ENCODE measurements at places on chromosomes 16 and 17.
A peak's percentile ranks its signal among the peaks of the same experiment; 100 is the strongest.

DNA sequence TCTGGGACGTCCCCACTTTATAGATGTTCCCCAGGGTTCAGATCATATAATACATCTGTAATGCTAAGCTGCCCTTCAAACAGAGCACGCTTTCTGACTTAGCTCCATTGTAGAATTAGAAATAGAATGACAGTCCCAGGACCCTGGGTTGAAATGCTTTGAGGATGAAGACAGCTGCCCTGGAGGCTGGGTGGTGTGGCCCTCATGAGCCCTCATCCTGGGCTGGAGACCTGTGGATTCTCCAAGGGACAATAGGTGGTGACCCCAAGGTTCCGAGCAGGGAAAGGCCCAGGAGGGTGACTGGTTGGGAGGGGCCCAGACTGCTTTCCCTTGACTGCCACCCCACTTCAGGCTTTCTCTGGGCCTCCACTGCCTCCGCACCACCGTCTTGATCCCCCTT is 59.0 kb downstream of the CRISPLD2 start:
- DNase-seq = no peak

- no peak for DNase-seq
These were observed 1.8 kb upstream of the CBX1 start for GRCh38 chr17:48102798-48103715.

- no peak for DNase-seq
These were observed 20.2 kb downstream of the HIGD1B start for GRCh38 chr17:44867841-44868240.

GRCh38 chr16:89602273-89602951 is 11.0 kb upstream of the DPEP1 start:
- peak; percentile 87 for DNase-seq

DNA sequence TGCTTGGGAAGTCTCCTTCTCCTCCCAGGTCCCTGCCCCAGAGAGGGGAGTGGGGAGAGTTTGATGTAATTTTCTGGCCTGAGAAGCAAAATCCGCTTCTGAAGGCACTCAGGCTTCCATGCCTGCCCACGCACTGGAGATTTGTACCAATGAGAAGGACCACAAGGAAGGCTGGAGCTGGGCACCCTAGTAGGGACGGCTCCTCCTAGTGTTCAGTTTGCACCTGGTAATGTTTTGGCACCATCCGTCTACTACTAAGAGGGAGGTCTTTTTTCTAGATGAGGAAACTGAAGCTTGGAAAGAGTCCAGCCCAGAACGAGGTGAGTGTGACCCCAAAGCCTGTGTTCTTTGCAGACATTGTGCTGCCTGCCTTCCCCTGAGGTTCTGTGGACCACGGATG is 83.6 kb upstream of the NLRP1 start:
- DNase-seq = no peak

- peak; percentile 65 for DNase-seq
These were observed 57.0 kb upstream of the KIFC3 start for GRCh38 chr16:57859331-57859730.

GRCh38 chr16:58485184-58485887 is 14.6 kb upstream of the NDRG4 start:
- no peak for DNase-seq

- DNase-seq = no peak
These were observed 58.0 kb upstream of the GSG1L start for GRCh38 chr16:28121527-28121926.

DNA sequence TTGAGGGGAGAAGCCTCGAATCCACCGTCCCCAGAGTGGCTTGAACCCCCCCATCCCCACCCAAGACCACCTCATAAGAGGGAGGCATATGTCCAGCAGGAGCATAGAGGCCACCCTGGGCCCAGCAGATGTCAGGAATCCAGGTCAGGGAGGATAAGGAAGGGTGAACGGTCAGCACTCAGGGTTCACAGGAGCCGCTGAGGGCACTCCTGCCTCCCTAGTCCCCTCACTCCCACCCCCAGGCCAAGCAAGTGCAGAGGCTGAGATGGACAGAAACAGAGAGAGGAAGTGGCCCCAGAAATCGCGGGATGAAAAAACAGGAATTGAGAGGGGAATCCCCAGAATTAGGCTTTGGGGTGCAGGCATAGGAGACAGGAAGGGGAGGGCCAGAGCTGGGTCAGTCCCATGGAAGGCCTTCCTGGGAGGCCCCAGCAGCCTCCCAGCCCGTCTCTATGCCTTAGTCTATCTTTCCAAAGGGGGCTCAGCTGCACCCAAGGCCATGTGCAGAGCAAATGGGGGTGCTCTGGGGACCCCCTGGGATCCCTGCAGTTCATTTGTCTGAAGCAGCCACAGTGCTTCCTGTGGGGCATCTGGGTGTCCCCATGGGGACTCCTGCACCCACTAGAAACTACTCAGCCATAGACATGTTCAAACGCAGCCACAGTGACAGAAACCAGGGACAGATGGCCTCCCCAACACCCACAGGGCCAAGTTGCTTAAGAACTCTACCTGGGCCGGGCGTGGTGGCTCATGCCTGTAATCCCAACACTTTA is 1.7 kb downstream of the CMTM3 start:
- no peak for DNase-seq

DNA sequence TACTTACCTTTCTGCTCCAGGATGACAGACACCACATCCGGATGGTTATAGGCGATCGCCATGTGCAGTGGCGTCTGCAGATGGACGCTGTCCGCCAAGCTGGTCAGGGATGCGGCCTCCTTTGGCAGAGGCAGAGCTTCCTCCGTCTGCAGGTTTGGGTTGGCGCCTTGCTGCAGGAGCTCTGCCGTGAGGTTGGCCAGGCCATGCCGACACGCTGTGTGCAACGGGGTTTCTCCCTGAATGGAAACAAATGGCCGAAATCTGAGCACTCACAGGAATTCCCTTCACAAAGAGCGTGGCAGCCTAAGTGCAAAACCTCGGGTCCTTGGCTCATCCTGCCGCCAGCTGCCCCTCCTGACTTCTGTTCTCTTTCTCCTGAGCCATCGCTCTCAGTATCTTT is 41.8 kb downstream of the CYB5D2 start:
- DNase-seq = no peak

DNA sequence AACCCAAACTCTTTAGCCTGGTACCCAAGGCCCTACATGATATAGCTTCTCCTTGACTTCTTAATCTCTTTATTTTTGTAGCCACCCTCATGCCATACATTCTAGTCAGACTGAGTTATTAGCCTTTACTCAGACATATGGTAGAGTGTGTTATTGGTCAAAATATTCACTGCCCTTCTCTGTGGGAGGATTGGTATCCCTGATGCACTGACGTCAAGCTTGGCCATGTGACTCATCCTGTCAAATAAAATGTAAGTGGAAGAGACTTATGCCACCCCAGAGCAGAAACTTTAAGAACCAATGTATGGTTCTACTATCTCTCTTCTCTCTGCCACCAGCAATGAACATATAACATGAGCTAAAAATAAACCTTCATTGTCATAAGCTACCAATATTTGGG is 12.2 kb upstream of the BEAN1 start:
- no peak for DNase-seq

DNA sequence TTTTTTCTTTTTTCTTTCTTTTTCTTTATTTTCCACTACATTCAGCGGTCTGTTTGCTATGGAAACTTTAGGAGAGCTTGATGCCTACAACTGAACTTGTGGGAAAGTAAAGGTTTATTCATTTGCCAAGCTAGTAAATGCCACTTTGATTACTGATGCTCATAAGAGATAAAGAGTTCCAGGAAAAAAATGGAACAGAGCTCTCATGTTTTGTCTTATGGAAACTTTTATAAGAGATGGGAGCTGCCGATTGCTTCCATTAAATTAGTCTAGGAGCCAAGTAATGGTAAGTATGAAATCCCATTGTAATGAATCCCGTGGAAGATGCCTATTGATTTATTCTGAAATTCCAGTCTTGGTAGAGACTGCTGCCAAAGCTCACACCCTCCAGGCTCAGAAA is 7.1 kb downstream of the ANKFN1 start:
- no peak for DNase-seq

DNA sequence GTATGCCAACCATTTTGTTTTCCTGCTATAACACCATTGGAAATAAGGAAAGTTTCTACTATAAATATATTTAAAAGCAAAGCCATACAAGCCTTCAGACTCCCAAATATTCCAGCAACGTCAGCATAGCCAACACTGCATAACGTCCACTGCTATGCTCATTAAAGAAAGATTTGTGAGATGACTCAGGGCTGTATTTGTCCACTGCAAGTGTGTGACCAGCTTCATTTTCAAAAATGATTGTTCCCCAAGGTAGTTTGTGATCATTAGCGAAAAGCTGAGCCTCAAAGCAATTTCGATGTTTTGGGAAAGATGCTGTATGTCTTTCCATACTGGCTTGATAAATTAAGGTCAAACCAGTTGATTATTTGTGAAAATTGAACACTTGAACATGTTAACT is 14.9 kb upstream of the CCDC182 start:
- DNase-seq = no peak

DNA sequence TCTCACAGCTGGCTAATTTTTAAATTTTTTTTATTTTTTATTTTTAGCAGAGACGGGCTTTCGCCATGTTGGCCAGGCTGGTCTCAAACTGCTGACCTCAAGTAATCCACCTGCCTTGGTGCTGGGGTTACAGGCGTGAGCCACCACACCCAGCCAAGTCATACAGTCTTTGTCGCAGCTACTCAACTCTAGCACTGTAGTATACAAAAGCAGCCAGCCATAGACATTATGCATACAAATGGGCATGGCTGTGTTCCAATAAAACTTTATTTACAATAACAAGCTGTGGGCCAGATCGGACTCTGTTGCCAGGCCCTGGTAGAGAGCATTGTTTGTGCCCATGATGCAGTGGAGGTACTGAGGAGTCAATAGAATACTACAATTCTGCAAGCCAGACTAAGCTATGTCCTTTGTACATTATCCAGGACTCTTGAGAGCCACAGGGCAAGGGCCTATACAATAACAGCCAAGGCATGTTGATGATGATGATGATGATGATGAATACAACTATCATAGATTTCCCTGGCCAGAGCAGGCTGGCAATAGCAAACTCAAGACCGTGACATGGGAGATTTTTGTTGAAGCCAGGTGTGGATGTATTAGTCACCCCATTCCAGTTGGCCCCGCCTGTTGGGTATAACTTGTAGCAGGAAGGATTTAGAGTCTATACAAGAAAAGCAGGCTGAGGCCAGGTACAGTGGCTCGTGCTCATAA is 101.8 kb downstream of the MYH11 start:
- no peak for DNase-seq

- DNase-seq = no peak
These were observed 20.7 kb upstream of the MNT start for GRCh38 chr17:2421315-2422147.

- no peak for DNase-seq
These were observed 41.2 kb downstream of the GTF3C1 start for GRCh38 chr16:27508476-27508875.

- peak; percentile 2 for DNase-seq
These were observed 369.1 kb downstream of the XYLT1 start for GRCh38 chr16:17101646-17102045.

DNA sequence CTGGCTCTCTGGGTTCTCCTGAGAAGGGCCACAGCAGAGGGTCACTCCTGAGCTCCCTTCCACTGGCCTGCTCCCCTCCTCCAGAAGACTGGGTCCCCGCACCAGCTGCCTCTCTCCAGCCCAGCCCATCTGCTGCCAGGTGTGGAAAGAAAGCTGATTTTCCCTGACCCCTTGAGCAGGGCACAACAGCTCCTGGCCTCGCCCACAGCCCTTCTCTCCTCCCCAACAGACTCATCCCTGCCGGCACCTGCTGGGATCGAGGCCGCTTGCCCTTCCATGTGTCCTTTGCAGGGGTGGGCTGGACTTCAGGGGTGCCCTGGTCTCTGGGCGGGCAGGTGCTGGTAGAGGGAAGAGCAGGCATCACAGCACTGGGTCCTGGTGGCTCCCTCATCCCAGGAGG is 4.8 kb upstream of the SMIM5 start:
- no peak for DNase-seq

DNA sequence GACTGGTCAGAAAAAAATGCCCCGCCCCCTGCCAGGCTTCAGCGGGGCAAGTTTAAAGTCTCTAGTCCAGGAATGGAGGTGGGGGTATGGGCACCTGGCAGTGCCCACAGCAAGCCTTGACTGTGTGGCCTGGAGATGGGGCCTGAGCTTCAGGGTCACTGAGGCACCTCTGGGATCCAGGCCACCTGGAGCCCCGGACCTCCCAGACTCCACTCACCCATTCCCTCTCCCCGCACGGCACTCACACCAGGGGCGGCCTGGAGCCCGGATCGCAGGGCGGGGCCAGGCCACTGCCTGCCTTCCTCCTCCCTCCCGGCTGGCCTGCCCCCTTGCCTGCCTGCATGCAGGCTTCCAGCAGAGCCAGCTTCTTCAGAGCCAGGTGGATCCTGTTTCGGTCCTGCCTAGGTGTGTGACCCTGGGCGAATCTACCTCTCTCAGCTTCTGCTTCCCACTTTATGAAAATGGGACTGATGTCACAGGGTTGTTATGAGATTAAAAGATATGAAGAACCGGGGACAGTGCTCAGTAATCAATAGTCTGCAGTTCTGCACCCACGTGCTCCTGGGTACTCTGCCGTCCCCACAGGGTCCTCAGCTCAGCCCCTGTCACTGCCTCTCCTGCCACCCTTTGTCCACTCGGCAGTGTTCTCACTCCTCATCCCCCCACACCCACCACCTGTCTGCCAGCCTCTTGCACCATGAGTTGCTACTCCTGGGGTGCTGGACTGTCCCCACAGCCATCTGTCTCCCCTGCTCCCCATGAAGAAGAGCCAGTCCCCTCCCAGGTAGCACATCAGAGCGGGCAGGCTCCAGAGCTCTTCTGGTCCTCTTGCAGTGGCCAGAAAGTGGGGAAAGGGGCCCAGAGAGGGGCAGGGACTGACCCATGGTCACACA is 1.2 kb upstream of the TCAP start:
- no peak for DNase-seq

DNA sequence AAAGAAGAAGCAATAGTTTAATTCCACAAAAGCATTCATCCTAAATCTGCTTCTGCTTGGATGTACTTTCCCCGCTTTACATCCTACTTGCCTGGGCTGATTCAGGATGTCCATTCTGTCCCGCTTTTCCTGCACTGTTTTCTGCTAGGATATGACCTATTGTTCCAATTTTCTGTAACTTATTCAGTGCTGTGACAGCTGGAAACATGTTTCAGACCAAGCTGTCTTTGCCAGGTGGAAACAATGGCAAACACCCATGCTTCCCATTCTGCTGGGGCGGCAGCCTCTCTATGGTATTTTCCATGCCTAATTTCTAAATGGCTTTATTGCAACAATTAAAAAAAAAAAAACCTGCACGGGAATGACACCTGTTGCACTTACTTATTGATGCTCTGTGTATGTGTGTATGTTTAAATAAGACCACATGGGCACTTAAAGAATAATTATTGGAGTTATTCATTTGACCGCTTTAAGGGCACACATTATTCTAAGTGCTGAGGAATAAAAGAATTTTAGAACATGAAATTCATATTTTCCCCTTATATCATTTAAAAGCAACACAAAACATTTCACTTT is 21.0 kb downstream of the COQ7 start:
- DNase-seq = no peak

GRCh38 chr17:50279181-50279526 is 4.9 kb downstream of the TMEM92 start:
- DNase-seq = peak; percentile 41

GRCh38 chr17:18185832-18186626 is 2.4 kb downstream of the ALKBH5 start:
- DNase-seq = no peak

GRCh38 chr16:17377360-17378324 is 93.1 kb downstream of the XYLT1 start:
- no peak for DNase-seq

GRCh38 chr17:50952013-50952412 is 85.9 kb upstream of the TOB1 start:
- no peak for DNase-seq

GRCh38 chr17:38444151-38444550 is 15.9 kb downstream of the ARHGAP23 start:
- peak; percentile 65 for DNase-seq

Measured in cardiac fibroblast (primary cell).